ENCODE measurements at places on chromosomes 2 and 18.
A peak's percentile ranks its signal among the peaks of the same experiment; 100 is the strongest.

DNA sequence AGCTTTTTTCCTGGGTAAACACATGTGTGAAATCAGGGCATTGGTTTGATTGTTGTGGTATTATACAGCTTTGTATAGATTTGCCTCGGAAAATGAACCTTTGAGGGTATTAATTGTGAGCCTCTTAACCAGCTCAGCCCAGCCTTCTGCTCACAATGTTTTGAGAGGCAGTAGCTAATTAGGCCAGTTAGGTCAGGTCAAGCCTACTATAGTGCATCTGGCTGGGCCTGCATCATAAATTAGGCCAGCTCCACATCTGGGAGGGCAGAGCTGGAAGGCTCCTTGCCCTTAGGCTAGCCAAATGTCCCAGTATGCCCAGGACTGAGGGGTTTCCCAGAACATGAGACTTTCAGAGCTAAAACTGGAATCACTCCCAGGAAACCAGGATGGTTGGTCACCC is 43.0 kb downstream of the LRATD1 start:
- H3K36me3 ChIP-seq = no peaks in the 10 kb centered on the region
- no peak for DNase-seq

DNA sequence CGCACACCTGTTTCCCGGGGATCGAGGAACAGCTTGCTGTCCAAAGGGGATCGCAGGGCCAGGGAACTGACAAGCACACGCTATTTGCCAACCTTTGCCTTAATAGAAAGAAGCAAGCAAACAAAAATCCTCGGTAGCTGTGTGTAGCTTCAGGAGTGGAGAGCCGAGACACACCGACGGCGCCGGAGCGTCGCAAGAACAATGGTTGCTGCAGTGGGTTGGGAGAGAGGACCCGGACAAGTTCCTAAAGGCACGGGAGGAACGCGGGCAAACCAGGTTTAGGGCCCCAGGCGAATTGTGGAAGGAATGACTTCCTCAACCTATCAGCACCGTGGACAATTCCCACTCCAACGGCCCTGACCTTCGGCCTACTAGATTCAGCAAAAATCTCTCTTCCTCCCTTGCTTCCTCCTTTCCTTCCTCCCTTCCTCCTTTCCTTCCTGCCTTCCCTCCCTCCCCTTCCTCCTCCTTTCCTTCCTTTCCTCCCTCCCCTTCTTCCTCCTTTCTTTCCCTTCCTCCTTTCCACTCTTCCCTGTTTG is 4.9 kb upstream of the NEUROD1 start:
- peak overlapping the region; percentile 69 for H3K4me3 ChIP-seq
- H3K27me3 ChIP-seq = peaks cover 32% of the 10 kb centered on the region
- no peak for DNase-seq
- H3K4me1 ChIP-seq = peaks cover 10% of the 10 kb centered on the region
- no peaks in the 10 kb centered on the region for H3K36me3 ChIP-seq

- H3K27me3 ChIP-seq = no peaks in the 10 kb centered on the region
- no peak overlapping the region for H3K27ac ChIP-seq
- DNase-seq = no peak
Observed at GRCh38 chr2:142926445-142926844, 49.0 kb downstream of the KYNU start.

- no peaks in the 10 kb centered on the region for H3K4me1 ChIP-seq
- no peaks in the 10 kb centered on the region for H3K36me3 ChIP-seq
- DNase-seq = no peak
- no peak overlapping the region for H3K4me3 ChIP-seq
- H3K27ac ChIP-seq = no peak overlapping the region
Observed at GRCh38 chr2:164430166-164430783, 191.0 kb downstream of the GRB14 start.
